ENCODE measurements at places on chromosomes 5 and 9.

DNA sequence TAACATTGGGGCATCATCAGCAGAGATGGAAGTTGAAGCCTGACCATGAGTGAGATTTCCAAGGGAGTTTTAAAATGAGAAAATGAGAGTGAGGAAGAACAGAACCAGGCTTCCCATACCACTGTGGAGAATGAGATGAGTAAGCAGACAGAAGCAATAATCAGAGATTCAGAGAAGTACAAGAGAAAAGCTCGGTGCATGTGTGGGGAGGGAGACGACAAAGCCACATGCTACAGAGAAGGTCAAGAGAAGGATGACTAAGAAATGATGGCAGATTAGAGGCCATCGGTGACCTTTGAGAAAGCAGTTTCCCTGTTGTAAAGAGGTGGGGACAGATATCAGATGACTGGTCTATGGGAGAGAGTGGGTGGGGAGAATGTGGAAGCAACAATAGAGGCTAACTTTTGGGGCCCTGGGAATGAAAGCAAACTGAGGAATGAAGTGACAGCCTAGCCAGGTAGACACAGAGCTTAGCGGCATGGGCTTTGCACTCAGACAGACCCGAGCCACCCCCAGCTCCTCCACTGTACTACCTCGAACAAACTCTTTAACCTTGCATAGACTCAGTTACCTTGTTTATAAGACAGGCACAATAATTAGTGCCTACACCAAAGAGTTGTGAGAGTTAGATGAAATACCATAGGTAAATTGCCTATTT, 207.7 kb downstream of the PIK3R1 start:
- DNase-seq, result no peak

DNA sequence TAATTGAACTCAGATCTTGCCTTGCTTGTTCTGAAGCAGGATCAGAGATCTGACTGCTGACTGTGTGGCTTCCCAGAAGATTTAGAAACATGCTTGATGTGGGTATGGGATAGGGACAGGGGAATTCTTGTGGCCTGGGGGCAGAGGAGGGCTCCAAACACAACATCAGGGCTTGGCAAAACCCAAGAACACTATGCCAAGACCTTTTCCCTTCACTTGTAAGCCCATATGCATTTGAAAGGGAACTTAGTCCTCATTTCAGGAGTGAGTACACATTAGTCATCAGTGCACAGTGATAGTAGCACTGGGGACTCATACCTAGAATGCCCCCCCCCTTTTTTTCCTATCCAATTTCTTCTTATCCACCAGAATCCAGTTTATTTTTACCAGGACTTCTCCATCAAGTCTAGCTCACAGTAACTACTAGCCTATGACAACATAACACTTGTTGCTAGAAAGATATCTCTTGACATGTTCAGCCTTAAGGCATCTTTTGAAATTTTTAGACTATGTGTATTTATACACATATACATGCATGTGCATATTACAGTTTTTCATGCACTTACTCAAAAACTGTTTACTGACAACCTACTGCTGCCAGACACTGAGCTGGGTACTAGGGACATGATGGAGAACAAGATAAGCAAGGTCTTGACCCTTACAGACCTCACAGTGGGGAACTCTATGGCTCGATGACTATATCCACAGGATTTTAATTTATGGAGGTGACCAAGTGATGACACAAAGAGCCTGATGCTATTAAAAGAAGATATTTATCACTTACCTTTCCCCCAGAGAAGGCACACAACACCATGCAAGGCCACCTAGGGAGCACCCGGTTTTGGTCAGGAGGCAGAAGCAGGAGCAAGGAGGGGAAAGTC, 158.3 kb upstream of the MAP3K1 start:
- no peak for DNase-seq

- no peak for DNase-seq
Observed at GRCh38 chr5:95975703-95976102, 14.1 kb upstream of the ELL2 start.

DNA sequence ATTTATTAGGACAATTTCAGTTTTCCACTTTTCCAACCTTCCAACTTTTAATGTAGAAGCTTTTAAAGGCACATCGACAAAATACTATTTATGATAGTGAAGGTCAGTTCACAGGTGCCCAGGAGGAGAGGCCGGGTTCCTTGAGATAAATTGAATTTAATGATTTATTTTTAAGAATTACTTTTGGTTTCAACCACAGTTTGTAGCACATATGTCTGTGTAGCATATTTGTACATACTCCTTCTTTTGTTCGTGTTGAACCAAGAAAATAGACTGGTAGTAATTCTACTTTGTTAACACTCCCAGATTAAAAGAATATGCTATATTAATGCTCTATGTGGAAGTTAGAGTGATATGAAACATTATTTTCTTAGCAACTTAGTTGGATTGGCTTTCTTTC, 46.7 kb downstream of the NTRK2 start:
- no peak for DNase-seq

DNA sequence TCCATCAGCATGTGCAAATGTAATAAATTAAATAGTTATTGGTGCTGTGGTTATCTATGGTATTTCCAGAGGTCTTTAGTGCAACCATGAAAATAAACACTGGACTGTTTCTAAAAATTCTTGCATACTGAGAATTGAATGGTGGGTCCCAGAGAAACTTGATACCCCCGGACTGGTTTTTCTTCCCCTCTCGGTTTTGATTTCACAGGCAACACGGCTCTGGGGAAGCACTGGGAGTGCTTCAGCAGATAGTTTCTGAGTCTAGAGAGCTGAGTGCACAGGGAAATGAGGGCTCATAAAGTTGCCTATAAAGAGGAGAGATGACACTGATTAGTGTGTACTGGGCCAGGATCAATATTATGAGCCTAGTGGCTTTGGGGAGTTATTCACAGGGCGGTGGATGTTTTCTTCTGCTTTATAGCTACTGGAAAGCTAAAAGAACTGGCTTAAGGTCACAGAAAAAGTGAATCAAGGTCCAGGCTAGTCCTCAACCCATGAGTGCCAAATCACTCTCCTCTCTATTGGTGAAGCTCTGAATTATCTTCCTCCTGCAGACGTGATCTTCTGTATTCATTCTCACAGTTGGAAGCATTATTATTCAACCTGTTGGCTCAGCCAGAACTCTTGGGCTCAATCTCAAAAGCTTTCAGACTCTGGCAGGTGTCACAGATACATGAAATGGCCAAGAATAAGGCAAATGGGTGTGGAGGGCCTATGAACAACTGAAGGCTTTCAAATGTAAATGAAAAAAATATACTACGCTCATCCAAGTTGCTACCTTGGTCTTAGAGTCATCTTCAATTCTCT, 170.2 kb upstream of the HMHB1 start:
- DNase-seq, result no peak

- DNase-seq, result no peak
Observed at GRCh38 chr5:18354828-18355227, 720.6 kb downstream of the TAF11L14 start.

All from NCI-H2171 (cell line).